Activated T-helper 1 cell treated with anti-CD3 and anti-CD28 coated beads, Interleukin-12 subunit alpha, Interleukin-12 subunit beta, Interleukin-2, Interleukin-4 antibody, amounts not matched to agents 30 ng/mL and 10 ng/mL and 1 ng/mL, durations not matched to agents 14 hours and 24 hours and 36 hours (primary cell): ENCODE measurements at places on chromosomes 6 and 20. TPM values are rescaled to one million over a fixed set of nuclear protein-coding genes. Genes with fewer than 3 reads are reported as not detected.

PSMB9 gene
- total RNA-seq, result 249 and 253 TPM in 2 replicates

STX11 gene
- total RNA-seq, result 24.2 and 24.7 TPM in 2 replicates

RAET1G gene
- total RNA-seq, result 0.18 TPM in 1 of 2 replicates, not detected in the other

DNA sequence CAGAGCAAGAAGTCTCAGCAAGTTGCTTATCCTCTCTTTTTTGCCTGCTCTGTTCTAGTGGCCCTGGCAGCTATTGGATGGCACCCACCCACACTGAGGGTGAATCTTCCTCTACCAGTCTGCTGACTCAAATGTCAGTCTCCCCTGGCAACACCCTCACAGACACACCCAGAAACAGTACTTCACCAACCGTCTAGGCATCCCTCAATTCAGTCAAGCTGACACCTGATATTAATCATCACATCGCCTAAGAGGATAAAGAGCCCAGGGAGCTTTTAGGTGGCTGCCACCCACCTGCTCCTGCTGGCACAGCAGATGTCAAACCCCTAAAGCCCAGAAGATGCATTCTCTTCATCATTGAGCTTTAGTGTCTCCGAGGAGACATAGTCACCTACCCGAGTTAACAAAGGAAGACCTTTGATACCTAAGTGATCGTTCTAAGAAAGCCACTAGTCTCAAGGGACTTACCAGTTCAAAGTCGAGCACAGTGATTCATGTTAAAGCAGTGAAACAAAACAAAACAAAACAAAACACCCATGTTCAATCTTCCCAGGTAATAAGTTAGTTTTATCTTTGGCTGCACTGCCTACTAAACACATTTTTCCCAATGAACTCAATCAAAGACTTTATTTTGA lies 97.7 kb upstream of the KCNQ5 start:
- DNase-seq, result no peak
- H3K4me3 ChIP-seq, result no peak overlapping the region
- H3K27me3 ChIP-seq, result no peaks in the 10 kb centered on the region

GRCh38 chr6:158768436-158768835 lies 50.7 kb downstream of the EZR start:
- peaks cover 68% of the 10 kb centered on the region for H3K36me3 ChIP-seq
- no peak overlapping the region for H3K4me3 ChIP-seq
- H3K27me3 ChIP-seq, result no peaks in the 10 kb centered on the region
- DNase-seq, result no peak

GRCh38 chr6:45979311-45979710 lies 36.3 kb downstream of the CLIC5 start:
- H3K4me1 ChIP-seq, result no peaks in the 10 kb centered on the region
- DNase-seq, result no peak
- H3K27ac ChIP-seq, result no peak overlapping the region
- no peaks in the 10 kb centered on the region for H3K36me3 ChIP-seq

DNA sequence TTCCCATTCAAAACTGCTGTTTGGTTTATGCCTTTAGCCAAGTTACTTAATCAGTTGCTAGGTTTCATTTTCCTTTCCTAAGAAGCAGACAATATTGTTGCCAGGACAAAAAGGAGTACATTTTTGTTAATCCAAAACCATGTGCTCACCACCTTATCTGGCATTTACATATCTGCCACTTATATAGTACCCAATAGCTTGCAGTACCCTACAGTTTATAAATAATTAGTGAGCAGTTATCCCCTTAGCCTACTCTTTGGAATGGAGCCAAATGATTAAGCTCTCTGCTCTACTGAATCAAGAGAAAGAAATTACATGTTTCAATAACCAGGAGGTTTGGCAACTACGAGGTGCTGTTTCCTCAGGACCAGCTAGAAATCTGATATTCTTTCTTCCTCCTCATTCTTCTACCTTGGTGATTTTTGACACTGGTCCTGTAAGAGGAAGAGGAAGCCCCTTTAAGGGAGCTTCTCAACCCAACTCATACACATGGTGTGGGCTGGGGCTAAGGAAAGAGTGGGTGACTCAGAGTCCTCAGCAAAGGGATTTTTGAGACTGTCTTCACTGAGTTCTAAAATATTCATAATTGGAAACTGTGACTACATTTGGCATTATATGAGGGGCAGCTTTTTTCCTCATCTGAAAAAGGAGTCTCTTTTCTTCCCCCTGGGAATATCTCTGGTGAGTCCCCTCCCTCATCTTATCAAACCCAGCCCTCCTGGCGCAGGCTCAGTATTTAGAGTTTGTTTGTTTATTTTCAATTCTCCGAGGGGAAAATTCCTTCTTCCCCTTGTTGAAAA lies 1.5 kb downstream of the ZNFX1 start:
- peaks cover 64% of the 10 kb centered on the region for H3K36me3 ChIP-seq
- peak; percentile 29 for DNase-seq
- H3K27ac ChIP-seq, result peak overlapping the region; percentile 98
- no peaks in the 10 kb centered on the region for H3K27me3 ChIP-seq

- H3K4me3 ChIP-seq, result no peak overlapping the region
- H3K27me3 ChIP-seq, result no peaks in the 10 kb centered on the region
- no peaks in the 10 kb centered on the region for H3K36me3 ChIP-seq
- DNase-seq, result no peak
Observed at GRCh38 chr20:37833221-37833896, 69.6 kb upstream of the VSTM2L start.
